ENCODE measurements at places on chromosomes 1 and 21. TPM values are rescaled to one million over a fixed set of nuclear protein-coding genes. Genes with fewer than 3 reads are reported as not detected.

The ASAP3 gene
- 0.95 TPM for total RNA-seq

The LEPR gene
- 3.0 TPM for total RNA-seq

The SMG5 gene
- total RNA-seq: 80.4 TPM

The PDE4B gene
- total RNA-seq: 23.8 TPM

The OR2T29 gene
- total RNA-seq: not detected

The B4GALT2 gene
- 24.8 TPM for total RNA-seq

The SLC35F3 gene
- total RNA-seq: not detected

The HRNR gene
- not detected for total RNA-seq

The AGT gene
- not detected for total RNA-seq

The CELF3 gene
- not detected for total RNA-seq

The KLHDC7A gene
- total RNA-seq: not detected

DNA sequence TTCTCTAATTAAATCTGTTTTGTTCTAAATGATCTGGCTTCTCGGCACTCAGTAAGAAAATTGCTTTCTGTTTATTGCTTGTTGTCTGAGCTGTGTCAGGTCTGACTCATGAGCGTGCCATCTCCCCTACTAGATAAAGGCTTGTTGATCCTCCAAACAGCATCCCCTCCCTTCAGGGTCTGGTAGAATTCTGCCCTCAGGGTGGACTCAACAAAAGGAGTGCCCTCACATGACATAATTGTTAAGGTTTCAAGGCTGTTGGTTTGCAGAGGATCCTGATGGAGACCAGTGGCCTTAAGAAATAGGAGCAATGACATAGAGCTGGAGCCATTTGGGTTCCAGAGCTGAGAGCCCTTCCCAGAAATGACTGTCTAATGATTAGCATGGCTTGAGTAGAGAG, 36.0 kb upstream of the ATP2B4 start:
- DNase-seq: no peak

GRCh38 chr1:75438355-75438754, 172.6 kb downstream of the SLC44A5 start:
- DNase-seq: no peak

GRCh38 chr1:48701445-48701844, 75.2 kb downstream of the BEND5 start:
- DNase-seq: no peak

- no peak for DNase-seq
Measured at GRCh38 chr1:212379366-212379765, 35.3 kb downstream of the PACC1 start.

DNA sequence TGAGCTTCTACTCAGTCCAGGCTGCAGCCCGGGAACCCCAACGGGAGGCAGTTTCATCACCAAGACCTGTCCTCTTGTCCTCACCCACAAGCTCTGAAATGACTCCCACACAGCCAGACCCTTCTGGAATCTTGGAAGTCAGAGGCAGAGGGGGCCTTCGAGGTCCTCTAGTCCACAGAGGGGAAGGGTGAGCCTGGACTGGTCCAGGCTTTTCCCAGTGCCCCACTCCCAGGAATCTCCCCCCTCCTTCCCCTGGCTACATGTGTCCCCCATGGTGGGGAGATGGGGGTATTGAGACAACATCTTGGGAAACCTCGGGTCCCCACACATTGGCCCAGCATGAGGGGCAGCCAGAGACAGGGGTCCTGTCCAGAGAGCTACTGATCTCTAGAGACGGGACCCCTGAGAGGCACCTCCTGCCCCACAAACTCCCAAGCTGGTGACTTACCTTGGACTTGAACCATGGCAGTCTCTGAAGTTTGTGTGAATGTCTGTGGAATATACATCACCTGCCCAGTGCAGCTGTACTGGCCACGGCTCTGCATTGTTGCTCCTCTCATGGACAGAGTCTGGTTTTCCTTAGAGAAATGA, 19.4 kb upstream of the SLAMF9 start:
- no peak for DNase-seq

DNA sequence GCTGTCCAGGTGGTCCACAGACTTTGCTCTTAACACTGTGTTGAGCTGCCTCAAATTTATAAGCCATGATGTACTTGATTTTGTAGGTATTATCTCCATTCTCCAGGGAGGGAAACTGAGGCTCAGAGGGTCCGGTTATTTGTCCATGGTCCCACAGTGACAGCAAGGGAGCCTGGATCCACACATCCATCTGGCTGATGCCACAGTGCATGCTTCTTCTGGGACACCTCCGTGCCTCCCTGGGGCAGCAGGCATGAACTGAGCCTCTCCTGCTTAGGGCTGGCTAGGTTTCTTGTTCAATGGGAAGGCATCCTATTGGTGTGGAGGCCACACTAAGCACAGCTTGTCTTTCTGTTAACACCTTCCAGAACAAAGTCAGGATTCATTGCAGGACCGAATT, 317.3 kb downstream of the AJAP1 start:
- DNase-seq: no peak

DNA sequence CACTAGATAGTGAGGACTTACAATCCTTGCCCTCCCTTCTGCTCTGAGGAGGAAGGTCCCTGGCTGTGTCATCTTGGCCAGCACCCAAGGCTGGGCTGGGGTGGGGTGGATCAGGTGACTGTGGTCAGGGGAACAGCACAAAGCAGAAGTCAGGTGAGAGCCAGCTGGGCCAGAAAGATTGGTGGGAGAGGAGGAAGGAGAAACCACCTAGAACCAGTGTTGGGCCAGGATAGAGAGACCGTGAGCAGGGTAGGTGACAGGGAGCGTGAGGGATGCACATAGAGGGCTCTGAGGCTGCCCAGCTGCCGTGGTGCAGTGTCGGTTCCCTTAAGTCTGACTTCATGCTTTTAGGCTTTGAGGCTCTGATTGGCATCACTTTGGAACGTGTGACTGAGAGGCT, 22.7 kb downstream of the NCF2 start:
- DNase-seq: no peak

DNA sequence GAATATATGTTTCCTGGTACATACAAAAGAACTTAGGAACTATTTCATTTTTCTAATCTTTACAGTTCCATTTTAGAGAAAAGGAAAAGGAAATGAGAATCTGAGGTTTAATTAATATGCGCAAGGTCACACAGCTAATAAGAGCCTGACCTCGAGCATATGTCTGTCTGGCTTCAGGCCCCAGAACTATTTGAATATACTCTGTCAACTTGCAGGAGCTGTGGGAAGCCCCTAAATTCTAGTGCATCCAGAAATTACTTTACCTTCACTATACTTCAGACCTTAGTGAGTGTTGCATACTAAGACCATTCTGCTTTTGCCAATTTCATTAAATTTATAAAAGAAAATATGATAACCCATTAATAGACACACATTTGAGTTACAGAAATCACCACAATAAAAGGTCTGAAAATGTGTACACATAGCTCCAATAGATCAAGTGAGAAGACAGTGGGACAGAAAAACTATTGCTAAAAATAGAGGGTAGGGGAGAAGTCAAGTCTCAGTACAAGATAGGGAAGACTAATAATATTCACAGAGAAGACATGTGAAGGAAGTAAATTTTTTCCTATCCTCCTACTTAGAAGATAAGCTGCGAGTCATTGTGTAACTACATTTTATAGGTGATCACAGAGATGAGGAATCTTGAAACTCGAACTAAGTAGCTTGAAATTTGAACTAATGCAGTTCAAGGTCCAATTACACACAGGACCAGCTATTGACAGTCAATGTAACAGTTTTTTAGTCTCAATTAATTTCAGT, 3.8 kb downstream of the RGS13 start:
- no peak for DNase-seq

- DNase-seq: no peak
Measured at GRCh38 chr1:26127235-26128163, 15.9 kb downstream of the PDIK1L start.

GRCh38 chr21:46157396-46157986, 2.1 kb upstream of the FTCD start:
- DNase-seq: no peak

DNA sequence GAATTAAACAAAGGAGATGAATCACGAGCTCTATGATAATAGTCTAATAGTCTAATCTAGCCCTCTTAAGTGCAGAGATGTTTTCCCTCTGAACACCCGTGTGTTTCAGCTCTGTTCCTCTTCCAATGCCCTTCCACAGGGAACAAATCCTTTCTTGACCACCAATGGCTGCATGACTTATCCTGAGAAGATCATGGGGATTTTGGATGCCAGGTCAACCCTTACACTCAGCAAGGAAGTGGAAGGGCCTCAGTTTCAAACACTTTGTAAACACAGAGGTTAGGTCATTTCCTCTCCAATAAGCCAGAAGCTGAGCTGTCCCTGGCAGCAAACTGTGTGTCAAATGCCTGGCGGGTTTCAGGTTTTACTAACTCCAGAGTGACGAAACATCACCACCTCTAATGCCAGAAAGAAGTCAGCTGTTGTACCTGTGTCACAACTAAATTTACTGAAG, 200.0 kb downstream of the GABPA start:
- no peak for DNase-seq

- no peak for DNase-seq
Measured at GRCh38 chr1:82901118-82901517, 1097.8 kb downstream of the TTLL7 start.

- no peak for DNase-seq
Measured at GRCh38 chr1:215321802-215322201, 239.3 kb downstream of the KCNK2 start.

DNA sequence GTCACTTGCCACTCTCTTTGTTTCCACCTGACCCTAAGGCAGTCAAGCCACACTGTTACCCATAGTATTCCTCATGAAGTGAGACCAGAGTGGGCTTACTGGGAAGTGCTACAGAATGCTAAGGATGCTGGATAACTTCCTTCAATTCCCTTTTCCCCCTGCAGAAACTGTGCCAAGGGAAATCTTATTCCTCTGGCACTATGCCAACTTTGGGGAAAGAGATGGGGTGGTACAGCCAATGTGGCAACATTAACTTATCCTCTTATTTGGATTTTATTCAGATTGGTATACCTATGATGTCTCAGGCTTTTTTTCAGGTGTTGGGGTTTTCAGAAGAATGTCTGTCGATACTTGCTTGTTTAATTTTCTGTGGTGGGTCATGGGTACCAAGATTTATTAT, 599.4 kb upstream of the PBX1 start:
- no peak for DNase-seq

DNA sequence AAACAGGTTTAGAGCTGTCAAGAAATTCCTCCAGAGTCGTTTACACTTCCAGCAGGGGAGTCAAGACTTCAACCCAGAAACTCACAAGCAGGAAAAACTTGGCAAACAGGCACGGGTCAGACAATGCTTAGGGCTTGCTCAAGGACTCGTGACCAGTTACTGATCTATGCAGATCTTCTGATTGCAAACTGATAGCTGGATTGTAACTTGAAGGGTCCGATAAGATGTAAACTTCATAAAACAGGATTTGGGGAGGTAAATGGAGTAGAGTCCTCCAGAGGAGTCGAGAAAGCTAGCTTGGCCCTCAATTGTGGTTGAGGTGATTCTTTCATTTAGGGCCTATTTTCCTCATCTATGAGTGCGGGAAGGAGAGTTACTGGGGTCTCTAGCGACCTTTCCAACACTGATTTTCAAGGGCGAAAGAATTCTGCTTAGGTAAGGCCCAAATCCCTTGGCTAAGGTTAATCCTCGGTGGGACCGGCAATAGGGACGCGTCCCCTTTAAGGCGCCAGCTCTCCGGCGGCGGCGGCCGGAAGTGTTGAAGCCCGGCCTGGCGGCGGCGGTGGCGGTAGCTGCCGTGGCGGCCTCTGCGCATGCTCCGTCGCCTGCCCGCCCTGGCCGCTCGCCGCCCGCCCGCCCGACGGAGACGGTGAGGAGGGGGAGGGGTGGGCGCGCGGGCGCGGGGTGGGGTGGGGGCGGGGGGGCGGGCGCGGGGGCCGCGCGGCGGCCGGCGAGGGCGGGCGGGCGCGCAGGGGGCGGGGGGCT, at the start of gene GMEB1:
Gene GMEB1, plus strand, starts transcription at position 594 of the 765 bp plus-strand sequence. CDS start 14,829 bp downstream, outside the sequence.
- DNase-seq: peak; percentile 90

GRCh38 chr1:239951511-239952140, 140.1 kb upstream of the FMN2 start:
- DNase-seq: peak; percentile 58

DNA sequence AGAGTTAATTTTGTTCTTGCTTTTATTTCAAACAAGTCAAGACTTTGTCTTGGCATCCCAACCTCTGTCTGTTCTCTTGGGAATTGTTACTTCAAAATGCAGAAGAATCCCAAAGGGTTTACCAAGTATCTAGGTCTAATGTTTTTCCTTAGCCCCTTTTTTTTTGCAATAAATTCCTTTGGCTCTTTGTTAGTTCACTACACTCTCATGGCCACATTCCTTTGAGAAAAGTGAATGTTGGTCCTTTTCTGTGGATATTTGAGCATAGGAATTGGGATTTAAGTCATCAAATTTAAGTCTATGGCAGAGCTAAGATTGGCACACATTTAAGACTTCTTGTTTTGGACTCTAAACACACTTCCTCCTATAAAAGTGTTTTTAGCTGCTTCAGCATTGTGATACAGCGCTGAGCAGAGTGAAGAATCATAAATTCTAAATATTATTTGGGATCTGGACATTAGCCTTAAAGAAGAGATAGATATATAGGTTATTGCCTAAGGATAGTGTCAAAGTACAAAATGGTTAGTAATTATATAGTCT, 1.9 kb downstream of the BTF3L4 start:
- DNase-seq: no peak

DNA sequence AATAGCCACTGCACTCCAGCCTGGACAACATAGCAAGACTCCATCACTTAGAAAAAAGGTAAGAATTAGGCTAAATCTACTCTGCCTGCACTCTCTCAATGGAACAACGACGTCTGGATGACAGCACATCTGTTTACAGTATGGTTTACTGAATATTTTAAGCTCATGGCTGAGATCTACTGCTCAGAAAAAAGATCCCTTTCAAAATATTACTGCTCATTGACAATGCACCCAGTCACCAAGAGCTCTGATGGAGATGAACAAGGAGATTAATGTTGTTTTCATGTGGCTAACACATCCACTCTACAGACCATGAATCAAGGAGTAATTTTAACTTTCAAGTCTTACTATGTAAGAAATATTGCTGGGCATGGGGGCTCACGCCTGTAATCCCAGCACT, 58.0 kb downstream of the SLC27A3 start:
- DNase-seq: no peak

GRCh38 chr1:157292302-157292701, 154.1 kb upstream of the ETV3 start:
- no peak for DNase-seq

DNA sequence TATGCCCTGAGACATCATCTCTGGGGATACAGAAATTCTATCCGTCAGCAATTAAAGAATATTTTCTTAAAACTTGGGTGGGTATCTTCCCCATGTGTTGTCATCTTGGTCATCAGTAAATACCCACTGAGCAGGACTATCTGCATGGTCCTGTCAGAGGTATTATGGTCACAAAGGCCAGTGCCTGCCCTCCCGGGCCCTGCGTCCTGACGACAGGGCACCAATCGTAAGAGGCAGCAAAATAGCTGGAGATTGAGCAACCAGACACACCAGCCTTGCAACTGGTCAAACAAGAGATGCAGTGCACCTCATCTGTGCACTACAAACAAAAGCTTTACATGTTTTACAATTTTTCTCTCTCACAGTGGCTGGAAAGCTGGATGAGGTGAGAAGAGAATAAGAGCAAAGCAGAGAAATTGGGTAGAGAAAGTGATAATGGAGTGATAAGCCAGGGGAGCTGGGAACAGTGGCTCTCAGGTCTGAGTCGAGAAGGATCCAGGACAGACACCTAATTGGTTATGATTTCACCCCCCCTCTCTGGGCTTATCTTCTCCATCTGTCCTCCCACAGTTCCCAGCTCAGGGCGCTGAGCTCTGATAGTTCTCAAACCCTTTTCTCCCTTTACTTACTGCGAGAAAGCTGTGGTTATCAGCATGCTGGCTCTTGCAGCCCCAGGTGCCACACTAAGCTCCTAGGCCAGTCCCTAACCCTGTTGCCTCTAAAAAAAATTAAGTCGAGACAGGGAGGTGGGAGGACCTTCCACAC, 8.8 kb upstream of the SRP9 start:
- no peak for DNase-seq

GRCh38 chr1:164641353-164641730, 82.4 kb downstream of the PBX1 start:
- DNase-seq: no peak
